ENCODE measurements at places on chromosomes 13 and 19. TPM values are rescaled to one million over a fixed set of nuclear protein-coding genes. Genes with fewer than 3 reads are reported as not detected.

Gene LGI4
- 0.17 TPM for total RNA-seq

Gene C19orf81
- total RNA-seq, result not detected

Gene TMEM205
- 76.8 TPM for total RNA-seq

DNA sequence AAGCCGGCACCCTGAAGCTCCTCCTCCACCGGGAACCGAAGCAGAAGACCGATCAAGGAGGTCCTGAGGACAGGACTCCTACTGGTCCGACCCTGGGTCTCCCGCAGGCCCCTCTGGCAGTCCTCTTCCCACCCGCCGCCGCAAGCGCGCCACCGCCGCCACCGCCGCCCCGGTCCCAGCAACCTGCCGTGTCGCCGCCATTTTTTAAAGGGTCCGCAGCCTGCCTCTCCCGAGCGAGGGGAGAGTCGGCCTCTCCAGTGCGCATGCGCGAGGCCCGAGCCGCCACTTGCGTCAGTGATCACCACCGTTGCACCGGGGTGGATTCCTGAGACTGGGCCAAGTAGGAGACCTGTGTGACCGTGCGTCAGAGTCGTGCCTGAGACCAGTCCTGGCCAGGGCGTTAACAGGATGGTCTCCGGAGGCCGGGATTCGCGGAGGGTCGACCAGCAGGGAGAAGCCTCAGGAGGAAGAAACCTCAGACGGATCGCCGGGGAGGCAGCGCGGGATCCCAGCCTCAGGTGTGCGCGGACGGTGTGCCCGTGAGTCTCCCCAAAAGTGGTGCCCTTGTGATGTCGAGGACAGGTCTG lies 51.6 kb downstream of the ZNF146 start:
- H3K4me1 ChIP-seq, result no peaks in the 10 kb centered on the region
- H3K27ac ChIP-seq, result no peak overlapping the region
- no peaks in the 10 kb centered on the region for H3K36me3 ChIP-seq
- no peaks in the 10 kb centered on the region for H3K27me3 ChIP-seq

DNA sequence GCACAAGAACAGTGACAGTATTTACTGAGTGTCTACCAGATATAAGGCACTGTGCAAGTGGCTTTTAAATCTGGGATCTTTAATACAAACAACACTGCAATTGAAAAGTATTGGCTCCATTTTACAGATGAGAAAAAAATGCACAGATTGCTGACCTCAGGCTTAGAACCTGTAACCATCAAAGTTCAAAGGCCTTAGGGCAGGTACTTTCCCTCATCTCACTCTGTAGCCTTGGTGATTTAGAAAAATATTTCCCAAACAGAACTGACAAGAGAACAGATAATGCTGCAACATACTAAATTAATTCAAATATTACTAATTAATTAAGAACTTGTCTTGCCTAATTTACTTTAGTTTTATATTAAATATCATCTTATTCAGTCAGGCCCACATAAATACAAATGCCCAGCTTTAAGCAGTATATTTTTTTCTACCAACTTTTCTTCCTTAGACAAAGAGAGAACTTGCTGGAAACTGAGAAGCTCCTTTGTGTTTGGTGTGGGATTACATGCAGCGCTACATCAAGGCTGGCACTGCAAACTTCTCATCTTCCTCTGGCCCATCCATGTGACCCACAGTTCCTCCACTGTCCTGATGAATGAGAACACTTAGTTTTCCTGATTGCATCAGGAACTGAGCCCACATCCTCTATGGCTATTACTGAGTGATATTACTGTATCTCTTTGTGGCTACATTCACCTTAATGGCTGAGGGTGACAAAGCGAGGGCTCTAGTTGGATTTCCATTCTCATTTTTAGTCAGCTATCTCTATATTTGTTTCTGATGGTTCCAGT lies 302.1 kb downstream of the ENOX1 start:
- H3K27ac ChIP-seq, result no peak overlapping the region
- no peaks in the 10 kb centered on the region for H3K36me3 ChIP-seq
- no peaks in the 10 kb centered on the region for H3K27me3 ChIP-seq
- DNase-seq, result no peak

GRCh38 chr19:56748378-56748777 lies 76.8 kb upstream of the ZNF835 start:
- no peak overlapping the region for H3K27ac ChIP-seq
- H3K36me3 ChIP-seq, result no peaks in the 10 kb centered on the region
- H3K4me1 ChIP-seq, result no peaks in the 10 kb centered on the region
- no peaks in the 10 kb centered on the region for H3K27me3 ChIP-seq
- DNase-seq, result peak; percentile 14

GRCh38 chr19:12720851-12721655 lies 2.7 kb downstream of the TNPO2 start:
- H3K27me3 ChIP-seq, result no peaks in the 10 kb centered on the region
- H3K4me3 ChIP-seq, result peak overlapping the region; percentile 79
- DNase-seq, result peak; percentile 22
- peaks cover 11% of the 10 kb centered on the region for H3K4me1 ChIP-seq

DNA sequence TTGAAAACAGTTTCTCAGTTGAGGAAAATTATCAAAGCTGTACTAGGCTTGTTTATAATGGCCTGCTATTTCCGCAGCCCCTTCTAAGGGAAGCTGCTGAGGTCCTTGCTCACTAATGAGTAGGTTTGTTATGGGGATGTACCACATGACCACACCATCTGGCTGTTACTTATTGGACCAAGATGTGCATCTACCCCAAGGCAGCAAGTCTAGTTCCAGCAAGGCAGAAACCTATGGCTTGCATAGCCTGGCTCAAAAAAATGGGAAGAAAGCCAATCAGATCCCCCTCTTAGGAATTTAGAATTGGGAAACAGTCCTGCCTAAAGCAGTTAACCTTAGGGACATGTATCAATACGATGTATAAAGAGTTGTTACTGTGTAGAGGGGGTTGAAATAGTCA lies 186.5 kb upstream of the SPRY2 start:
- H3K4me1 ChIP-seq, result no peaks in the 10 kb centered on the region
- DNase-seq, result no peak
- no peak overlapping the region for H3K27ac ChIP-seq
- no peak overlapping the region for H3K4me3 ChIP-seq
- H3K27me3 ChIP-seq, result no peaks in the 10 kb centered on the region

- H3K4me3 ChIP-seq, result no peak overlapping the region
- H3K27me3 ChIP-seq, result no peaks in the 10 kb centered on the region
- no peak overlapping the region for H3K27ac ChIP-seq
- no peak for DNase-seq
Observed at GRCh38 chr13:112777637-112778406, 88.0 kb downstream of the ATP11A start.
